ENCODE measurements at places on chromosomes 11 and 22.

DNA sequence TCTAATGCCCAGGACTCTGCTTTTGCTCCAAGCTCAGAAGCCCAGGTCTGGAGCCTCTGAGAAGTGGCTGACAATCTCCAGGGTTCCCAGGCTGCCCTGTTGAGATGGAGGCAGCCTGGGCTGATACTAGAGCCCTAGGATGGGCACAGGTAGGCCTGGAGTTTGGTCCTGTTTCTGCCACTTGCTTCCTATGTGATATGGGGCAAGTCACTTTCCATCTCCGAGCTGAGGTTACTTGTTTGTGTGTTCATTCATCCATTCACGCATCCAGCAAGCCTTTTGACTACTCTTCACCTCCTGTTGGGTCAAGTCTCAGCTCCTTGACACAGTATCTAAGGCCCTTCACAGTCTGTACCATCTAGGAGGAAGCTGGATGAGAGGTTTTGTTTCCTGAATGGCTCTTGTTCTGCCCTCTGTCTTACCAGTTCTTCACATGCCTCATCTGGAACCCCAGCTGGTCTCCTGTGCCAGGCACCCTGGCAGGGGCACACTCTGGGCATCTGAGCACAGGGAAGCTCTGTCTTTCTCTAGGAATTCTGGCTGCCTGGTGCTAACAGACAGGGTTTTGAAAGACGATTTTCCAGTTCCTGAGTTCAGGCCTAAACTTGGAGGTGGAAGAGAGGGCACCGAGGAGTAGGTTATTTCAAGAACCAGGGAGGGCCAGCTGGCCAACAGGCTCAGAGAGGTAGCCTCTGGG is 53.2 kb upstream of the AMPD3 start:
- no peak for DNase-seq

DNA sequence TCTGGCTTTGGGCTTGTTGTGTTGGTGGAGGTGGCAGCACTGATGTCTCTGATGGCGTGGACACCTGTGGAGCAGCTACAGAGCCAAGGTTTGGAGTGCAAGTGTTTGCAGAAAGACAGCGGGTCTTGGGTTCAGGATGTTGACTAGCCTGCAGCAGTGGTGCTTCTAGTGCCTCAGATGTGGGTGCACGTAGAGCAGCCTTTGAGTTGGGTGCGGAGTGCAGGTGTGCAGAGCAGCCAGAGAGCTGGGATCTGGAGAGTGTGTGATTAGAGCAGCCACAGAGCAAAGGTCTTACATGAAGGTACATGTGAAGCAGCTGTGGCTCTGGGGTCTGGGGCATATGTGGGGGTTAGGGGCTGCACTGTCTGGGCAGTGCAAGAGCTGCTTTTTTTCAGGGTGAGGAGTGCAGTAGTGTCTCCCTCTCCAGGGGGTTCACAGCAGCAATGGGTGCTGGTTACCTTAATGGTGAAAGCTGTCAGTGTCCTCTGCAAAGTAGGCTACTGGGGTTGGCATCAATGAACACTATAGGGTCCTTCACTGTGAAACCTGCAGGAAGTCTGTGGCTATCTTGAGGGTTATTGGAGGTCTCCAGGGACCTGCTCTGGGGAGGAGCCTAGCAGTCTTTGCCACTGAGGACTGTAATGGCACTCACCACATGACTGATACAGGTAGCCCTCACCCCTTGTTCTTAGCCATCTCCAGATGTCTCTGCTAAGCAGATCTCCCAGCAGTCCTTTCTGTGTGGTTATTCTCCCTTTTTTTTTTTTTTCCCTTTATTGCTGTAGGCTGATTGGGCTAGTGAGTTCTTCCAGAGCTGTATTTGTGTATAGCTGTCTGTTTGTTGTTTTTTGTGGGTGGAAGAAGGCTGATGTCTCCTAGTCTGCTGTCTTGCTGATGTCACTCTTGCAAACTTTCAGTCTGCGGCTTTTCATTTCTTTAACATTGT is 14.3 kb downstream of the BIRC2 start:
- DNase-seq: no peak

GRCh38 chr22:27842669-27843431 is 41.3 kb upstream of the MN1 start:
- DNase-seq: no peak

- no peak for DNase-seq
Measured at GRCh38 chr22:35250156-35250555, 7.1 kb upstream of the HMGXB4 start.

DNA sequence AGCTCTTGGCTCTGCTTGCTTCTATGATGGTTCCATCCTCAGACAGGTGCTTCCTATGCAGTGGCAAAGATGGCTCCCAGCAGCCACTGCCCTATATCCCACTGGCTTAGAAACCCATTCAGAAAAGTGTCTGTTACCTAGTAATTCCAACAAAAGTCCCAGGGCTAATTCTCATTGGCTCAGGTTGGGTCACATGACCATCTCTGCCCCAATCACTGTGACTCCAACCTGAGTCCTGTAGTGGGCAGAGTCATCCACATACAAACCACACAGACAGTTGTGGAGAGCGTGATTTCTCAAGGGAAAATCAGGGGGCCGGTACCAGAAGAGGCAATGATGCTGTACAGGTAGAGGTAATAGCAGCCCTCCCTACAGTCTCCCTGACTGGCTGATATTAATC is 67.5 kb downstream of the LHFPL7 start:
- no peak for DNase-seq

DNA sequence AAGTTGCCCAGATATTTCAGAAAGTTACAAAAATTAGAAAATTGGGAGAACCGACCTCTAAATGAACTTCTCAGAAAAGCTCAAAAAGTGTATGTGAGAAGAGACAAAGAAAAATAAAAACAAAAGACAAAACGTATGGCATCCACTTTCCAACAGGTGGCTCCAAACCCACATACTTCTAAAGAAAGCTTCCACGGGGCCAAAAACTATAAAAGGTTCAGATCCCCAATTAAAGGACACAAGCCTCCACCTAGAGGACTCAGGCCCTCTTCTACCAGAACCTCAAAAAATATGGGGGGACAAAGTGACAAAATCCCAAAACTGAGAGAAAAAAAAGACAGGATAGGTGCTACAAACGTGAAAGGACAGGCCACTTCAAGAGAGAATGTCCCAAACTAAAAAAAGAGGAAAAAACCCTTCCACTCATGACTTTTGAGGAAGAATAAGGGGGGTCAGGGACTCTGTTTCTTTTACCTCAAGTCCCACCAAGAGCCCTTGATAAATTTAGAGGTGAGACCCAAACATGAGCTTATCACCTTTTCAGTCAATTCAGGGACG is 8.8 kb downstream of the SCGB2A1 start:
- peak; percentile 34 for DNase-seq

GRCh38 chr11:72613450-72613849 is 60.8 kb downstream of the PDE2A start:
- DNase-seq: no peak

DNA sequence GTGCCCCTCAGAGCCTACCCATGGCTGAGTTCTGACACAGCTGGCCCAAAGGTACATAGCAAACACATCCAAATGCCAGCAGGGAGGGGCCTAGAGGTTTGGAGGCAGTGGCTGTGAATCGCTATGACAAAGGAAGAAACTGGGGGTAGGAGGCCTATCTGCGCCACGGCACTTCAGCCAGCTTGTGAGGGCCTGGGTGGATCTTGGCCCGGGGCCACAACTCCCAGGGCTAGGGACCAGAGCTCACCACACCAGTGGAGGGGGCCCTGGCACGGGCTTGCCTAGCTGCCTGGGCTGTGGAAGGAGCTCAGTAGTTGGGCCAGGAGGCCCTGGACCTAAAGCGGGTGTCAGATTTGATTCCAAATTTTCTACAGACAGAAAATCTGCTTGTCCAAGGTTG is 9.4 kb upstream of the NAP1L4 start:
- peak; percentile 65 for DNase-seq

DNA sequence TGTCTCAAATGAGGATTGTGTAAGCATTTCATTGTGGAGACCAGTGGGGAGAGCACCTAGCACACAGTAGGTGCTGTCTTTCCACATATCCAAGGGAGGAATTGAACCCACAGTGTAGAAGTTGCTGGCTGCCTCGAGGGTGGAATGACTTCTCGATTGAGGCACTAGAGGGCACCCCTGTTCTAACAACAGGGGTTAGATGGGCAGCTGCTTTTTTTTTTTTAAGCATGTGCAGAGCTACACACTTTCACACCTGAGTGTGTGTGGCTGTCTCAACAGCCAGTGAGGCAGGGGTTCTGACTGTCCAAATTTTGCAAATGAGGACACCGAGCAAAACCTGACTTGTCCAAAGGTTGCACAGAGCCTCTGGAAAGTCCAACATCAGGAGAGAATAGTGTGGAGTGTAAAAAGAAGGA is 118.2 kb upstream of the CRYBB3 start:
- DNase-seq: no peak

- DNase-seq: no peak
Measured at GRCh38 chr11:112085822-112086421, 634 bp downstream of the TIMM8B start.

- no peak for DNase-seq
Measured at GRCh38 chr11:67592880-67593564, 9.4 kb downstream of the GSTP1 start.

DNA sequence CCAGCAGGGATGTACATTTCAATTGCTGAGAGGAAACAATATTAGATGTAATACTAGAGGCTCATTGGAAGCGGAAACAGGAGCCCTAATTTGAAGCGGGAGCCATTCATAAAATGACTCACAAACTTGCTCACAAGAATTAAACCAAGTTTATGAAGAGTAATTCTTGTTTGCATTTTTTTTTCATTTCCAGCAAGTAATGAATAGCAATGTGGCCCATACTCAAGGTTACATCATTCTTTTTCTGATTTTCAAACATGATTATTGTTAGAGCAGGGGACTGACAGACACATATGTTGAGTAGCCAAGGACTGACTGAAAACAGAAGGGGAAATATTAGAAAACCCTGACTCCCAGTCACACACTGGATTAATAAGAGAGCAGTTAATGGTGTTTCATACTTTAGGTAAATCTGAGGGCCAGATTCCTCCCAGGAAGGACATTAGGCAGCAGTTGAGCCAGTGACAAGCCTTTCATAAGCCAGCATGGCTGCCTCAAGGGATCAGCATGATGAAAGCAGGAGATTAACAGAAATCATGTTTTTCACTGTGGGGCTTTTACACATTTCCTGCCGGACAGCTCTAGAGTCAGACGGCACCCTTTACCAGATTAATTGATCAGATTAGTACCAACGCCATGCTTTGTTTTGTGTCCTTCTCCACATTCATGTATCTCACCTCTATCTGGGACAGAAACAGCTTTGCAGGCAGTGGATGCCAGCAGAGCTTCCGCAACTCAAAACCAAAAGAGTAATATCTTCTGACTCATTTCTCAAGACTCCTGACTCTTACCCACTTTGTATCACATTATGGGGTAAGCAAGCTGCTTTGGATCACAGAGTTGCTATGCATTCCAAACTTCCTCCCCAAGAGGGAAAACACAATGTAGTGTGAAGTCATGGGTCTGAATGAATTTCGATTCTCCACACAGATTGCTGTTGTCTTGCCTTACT is 831.6 kb downstream of the KCNA4 start:
- DNase-seq: no peak

DNA sequence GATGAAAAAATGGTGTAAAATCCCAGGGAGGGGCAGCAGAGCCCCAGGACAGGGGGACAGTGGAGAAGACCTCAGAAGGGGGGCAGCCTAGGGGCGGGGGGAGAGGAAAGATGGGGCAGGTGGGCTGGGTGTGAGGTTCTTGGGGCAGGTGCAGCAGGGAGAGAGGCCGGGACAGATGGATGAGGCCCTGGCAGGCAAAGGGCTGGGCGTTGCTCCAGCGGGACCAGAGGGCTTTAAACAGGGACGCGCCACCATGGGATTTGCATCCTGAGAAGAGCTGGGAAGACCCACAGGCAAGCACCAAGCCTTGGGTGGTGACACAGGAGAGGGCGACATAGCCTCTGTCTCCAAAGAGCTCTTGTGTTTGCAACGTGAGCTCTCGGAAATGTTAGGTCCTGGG is 1342.8 kb downstream of the TBC1D22A start:
- no peak for DNase-seq
